ENCODE measurements at places on chromosomes 4 and X.
A peak's percentile ranks its signal among the peaks of the same experiment; 100 is the strongest.

- no peak for DNase-seq
Observed at GRCh38 chrX:130114141-130114588, 3.9 kb upstream of the ELF4 start.

- DNase-seq, result no peak
Observed at GRCh38 chrX:13005661-13006473, 31.0 kb downstream of the TMSB4X start.

- no peak for DNase-seq
Observed at GRCh38 chr4:7824218-7824617, 115.4 kb downstream of the AFAP1 start.

- DNase-seq, result no peak
Observed at GRCh38 chr4:101022151-101023024, 324.9 kb downstream of the PPP3CA start.

GRCh38 chrX:9677098-9677739 is 88.4 kb downstream of the GPR143 start:
- DNase-seq, result no peak

DNA sequence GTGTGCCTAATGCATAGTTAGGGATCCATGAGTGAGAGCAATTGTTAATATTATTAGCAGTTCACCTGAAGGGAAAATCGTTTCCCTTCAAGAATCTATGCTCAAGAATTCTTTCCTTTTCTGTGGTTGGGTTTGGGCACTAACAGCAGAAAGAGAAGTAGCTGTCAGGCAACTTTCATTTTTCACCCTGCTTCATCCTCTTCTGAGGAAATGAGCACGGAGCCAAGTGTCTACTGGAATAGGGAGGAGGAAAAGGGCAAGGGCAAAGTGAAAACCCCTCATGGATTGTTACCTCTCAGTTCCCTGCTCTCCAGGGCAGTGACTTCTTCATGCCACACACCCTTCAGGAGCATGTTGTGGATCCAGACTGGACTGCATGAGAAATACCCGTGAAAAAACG is 2.6 kb upstream of the HPGDS start:
- no peak for DNase-seq

DNA sequence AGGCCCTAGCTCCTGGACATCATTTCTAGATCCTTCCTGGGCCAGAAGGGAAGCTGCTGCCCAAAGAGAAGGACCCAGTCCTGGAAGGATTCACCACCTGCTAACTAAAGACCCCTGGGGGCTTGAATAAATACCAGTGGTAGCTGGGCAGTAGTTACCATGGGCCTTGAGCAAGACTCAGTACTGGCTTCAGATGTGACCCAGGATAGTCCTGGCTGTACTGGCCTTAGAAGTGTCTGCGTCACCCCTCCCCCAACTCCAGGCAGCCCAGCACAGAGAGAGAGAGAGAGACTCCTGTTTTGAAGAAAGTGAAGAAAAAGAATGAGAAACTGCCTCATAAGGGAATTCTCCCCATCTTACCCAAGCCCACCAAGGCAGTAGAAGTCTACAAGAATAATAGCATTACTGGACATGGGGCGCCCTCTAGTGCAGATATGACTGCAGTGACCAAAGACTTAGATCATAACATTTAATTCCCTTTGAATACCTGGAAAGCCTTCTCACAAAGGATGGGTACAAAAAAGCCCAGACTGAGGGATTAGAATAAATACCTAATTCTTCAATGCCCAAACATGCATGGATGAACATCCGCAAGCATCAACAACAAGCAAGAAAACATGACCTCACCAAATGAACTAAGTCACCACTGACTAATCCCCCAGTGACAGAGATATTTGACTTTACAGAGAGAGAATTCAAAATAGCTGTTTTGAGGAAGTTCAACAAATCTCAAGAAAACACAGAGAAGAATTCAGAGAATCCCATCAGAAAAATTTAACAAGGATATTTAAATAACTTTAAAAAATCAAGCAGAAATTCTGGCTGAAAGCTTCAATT is 171.8 kb downstream of the HNRNPD start:
- peak; percentile 62 for DNase-seq

GRCh38 chr4:130600706-130601105 is 1504.8 kb downstream of the C4orf33 start:
- no peak for DNase-seq
